ENCODE measurements at places on chromosomes 6 and 20.

DNA sequence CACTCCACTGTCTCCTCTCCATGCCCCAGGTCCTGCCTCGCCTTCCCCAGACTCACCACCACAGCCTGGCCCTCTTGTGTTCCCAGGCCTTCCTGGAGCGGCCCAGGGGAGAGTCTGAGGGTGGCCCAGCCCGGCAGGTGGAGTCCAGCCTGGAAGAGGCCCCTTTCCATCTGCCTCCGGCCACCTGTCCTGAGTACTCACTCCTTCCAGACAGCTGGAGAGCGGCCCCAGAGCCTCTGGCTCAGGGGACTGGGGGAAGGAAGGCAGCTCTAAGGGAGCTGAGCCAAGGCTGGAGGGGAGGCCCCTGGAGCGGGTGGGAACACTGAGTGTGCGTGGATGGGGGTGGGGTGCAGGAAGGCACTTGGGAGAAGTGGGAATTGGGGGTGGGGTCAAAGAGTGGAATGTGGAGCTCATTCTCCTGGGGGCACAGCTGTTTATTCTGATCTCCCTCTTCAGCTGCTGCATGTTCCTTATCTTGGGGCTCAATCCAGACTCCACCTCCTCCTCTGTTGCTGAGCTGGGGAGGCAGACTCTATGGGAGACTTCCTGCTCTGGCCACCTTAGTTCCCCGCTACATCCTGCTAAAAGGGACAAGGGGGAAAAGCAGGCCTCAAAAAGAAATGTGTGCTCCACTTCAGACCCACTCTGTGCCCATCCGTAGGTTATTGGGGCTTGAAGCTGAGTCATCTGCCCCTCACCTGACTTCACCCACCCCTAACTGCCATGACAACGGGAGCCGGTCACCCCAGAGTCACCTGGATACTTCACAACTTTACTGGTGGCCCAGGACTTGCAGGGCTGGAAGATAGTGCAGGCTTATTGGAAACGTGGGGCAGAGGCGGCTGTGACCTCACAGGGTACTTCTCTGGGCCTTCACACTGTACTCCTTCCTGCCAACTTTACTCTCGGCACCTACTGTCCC is 19.5 kb upstream of the TAF8 start:
- no peak for DNase-seq

- no peak for DNase-seq
Observed at GRCh38 chr6:14031516-14031915, 86.1 kb upstream of the CD83 start.

DNA sequence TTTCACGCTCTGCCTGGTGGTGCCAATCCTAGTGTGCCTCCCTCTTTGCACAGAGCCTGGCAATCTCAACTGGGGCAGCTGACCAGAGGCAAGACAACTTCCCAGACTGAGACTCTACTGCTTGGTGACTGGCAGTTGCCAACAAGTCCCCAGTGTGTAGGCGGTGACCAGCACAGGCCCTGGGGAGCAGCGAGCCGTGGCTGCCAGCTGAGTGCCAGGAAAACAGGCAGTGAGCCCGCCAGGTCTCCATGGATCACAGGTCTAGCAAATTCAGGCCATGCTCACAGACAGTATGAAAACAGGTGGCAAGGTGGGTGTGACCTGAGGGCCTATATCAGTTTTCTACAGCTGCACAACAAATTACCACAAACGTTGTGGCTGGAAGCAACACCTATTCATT is 289.9 kb downstream of the KIF16B start:
- DNase-seq: no peak

GRCh38 chr6:96735332-96735731 is 101.9 kb downstream of the GPR63 start:
- no peak for DNase-seq

- no peak for DNase-seq
Observed at GRCh38 chr20:63873477-63873971, 8.5 kb downstream of the TPD52L2 start.

GRCh38 chr20:13543783-13544182 is 94.9 kb downstream of the TASP1 start:
- DNase-seq: no peak

DNA sequence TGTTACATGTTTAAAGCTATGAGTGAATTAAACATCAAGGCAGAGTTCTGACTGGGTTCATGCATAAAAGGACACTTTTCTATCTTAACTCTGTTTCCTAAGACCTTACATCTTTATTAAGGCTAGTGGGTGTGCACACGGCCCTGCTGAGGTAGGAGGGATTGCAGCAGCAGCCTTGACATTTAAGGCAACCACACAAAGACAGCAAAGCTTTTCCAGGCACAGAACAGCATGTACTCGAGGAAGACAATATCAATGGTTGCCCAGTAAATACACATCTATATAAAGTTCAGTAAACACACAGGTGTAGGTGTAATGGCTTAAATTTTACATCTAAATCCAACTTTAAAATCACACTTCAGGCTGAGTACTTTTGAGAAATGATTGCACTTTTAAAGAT is 79.8 kb upstream of the LOC128125822 start:
- no peak for DNase-seq
